KBM-7 (cell line): ENCODE measurements at places on chromosomes 5 and 9.

- DNase-seq, result no peak
Observed at GRCh38 chr5:158080112-158080511, 221.2 kb upstream of the CLINT1 start.

DNA sequence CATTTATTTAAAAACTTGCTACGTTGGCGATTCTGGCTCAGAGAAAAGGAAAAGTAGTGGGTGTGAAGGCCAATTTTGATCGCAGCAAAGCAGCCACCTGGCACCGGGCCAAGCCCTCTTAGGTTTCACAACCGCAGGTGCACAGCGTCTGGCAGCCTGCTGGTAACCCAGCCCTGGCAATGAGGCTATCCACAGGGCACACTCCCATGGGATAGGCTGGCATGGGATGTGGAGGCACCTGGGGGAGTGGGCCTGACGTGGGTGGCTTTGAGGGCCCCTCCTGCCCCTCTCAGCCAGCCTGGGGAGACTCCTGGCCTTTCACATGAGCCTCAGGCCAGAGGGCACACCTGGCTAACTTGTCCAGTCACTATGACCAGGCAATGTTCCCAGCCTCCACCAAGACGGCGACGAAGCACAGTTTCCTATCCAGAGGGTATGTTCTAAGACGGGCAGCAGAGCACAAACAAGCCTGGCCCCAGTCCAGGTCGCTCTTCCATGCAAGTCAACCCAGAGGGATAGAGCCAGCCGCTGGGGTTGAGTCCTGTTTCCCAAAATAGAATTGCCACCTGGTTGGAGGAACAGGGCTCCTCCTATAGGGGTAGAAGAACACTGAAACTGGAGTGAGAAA lies 19.0 kb downstream of the CMBL start:
- no peak for DNase-seq

DNA sequence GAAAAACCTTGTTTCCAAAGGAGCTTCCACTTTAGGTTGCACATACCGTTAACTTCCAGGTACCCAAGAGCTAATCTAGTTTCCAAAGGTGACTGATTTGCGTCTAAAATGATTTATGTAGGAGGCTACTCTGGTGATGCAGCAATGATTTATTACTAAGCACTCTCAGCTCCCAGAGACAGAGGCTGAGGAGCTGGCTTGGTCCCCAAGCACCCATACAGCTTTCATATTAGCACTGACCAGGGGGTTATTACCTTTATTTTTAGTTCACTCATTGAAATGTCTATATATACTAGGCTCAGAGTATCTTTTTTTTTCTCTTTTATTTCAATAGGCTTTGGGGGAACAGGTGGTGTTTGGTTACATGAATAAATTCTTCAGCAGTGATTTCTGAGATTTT lies 91.2 kb upstream of the EQTN start:
- DNase-seq, result no peak

DNA sequence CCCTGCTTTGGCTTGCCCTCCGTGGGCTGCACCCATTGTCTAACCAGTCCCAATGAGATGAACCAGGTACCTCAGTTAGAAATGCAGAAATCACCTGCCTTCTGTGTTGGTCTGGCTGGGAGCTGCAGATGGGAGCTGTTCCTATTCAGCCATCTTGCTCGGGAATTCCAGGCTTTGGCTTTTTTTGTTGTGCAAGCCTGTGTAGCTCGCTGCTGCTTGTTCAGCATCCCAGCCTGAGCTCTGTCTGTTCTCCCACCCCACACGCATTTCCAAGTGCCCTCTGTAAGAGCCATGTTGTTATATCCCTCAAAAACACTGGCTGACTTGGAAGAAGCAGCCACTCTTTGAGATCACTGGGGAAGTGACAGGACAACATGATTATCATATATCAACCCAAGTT lies 101.6 kb upstream of the DPYSL3 start:
- DNase-seq, result no peak

GRCh38 chr5:145830594-145830993 lies 4.5 kb downstream of the PRELID2 start:
- peak; percentile 43 for DNase-seq

DNA sequence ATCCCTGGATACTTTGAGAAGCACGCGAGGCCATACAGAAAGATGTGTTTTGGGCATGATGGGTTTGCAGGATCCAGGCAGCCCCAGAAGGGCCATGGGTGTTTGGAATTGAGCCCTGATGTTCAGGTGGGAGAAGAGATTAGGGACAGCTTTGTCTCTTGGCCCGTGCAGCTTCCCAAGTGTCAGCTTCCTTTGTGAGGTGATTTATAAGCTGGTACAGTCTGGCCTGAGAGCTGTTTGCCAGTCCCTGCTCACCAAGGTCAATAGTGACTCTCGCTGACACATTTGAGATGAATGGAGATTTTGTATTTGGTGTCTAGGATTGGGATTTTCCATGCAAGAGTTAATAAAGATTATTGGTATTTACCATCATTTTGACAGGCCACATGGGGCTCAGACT lies 165.9 kb downstream of the ICE1 start:
- no peak for DNase-seq

- DNase-seq, result peak; percentile 7
Observed at GRCh38 chr9:4828761-4829160, 36.0 kb downstream of the RCL1 start.

- DNase-seq, result no peak
Observed at GRCh38 chr9:71863631-71864030, 47.4 kb downstream of the ABHD17B start.

GRCh38 chr9:130429381-130429780 lies 15.4 kb upstream of the ASS1 start:
- no peak for DNase-seq

DNA sequence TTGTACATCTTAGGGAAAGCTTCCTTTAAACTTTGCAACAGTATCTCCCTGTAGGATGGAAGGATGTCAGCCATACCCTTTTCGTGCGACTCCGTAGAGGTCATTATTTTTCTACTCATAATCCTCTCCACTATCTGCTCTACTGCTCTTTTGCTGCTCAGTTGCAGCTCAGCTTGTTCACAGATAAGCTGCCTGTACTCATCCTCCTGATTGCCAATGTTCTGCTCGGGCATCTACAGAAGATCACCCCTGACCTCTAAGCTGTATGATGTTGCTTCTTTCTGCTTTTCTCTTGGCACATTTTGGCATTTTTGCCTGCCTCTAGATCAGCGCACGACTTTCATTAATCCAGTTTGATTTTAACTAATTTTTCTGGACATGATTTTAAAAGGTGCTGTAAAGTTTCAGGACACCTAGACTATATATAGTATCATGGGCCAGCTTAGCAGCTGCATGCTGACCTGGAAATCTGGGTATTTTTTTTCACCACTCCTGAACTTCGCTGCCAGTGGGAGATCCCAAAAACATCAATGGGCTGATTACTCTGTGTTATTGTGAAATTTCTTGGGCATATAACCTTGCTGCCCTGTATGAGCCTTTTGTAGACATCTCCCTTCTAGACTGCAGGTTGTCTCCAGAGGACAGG lies 131.2 kb upstream of the ZNF608 start:
- no peak for DNase-seq

DNA sequence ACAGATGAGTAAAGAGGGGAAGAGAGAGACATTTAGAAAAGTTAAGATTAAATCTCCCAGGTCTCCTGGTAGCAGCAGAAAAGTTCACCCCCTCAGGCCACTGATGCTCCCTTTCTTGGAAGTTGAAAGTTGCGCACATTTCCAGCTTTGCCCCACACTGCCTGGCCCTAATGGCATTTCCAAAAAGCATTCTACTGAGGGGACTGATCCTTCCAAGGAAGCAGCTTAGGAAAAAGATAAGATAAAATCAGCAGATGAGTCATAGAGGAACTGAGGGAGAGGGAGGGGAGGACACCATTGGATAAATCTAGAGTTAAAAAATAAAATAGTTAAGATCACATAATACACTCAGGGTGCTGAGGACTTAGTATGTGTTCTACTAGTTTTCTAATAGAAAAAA lies 67.6 kb upstream of the SLC12A2 start:
- peak; percentile 9 for DNase-seq

- DNase-seq, result no peak
Observed at GRCh38 chr5:111394586-111394985, 117.7 kb downstream of the STARD4 start.

DNA sequence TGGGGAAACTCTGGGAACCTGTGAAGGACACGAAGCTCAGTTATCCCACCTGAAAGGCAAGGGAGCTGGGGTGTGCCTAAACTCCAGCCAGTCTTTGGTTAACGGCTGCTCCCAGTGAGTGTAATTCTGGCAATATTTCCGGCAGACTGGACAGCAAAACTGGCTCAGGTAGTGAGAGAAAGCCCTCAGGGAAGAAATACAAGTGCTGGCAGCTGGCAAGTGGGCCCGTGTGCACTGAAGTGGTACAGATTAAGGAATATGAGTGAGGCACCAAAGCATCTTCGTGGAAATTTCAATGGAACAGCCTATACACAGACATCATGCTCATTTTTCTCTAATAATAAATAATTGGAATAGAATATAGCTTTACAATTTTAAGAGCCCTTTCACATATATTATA lies 56.2 kb downstream of the ABHD17B start:
- no peak for DNase-seq

- no peak for DNase-seq
Observed at GRCh38 chr5:167643631-167644280, 647.7 kb upstream of the WWC1 start.

DNA sequence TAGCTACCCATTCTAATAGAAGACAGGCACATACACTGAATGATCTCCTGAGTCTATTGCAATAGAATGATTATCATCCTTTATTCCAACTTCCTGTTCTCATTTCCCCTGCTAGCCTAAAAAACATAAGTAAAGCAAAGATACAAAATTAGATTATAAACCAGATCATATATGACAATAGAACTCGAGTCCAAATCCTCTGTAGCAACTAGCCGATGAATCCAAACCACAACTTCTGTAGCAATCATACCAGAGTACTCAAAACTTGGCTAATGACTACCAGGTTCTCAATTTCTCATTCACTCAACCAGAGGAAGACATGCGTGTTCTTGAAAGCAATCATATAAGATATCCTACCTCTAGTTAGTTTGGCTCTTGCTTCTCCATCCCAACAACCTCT lies 622.1 kb downstream of the PSAT1 start:
- DNase-seq, result no peak
